ENCODE measurements at places on chromosomes 1 and 21.
A peak's percentile ranks its signal among the peaks of the same experiment; 100 is the strongest.

GRCh38 chr1:155527677-155528076 is 34.9 kb downstream of the ASH1L start:
- DNase-seq: no peak

- DNase-seq: no peak
Observed at GRCh38 chr1:168167806-168168205, 11.0 kb upstream of the TIPRL start.

DNA sequence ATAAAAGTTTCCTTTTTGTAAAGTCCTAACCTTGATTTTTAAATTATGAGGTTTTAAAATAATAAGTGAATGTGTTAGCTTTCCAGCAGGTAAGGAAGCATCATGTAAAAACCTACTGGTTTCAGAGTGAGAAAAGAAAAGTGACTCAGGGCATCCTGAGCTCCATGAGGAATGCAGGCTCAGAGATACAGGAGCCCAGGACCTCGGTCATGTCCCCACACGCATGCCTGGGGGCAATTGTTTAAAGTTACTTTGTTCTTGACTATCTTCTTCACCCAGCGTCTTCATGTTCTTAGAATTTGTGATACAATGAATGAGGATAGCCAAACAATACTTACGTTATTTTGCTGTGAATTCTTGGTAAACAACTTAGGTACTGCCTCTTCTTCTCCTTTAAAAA is 117.4 kb upstream of the PLPPR5 start:
- DNase-seq: no peak

- no peak for DNase-seq
Observed at GRCh38 chr1:185695299-185695698, 38.9 kb upstream of the HMCN1 start.

DNA sequence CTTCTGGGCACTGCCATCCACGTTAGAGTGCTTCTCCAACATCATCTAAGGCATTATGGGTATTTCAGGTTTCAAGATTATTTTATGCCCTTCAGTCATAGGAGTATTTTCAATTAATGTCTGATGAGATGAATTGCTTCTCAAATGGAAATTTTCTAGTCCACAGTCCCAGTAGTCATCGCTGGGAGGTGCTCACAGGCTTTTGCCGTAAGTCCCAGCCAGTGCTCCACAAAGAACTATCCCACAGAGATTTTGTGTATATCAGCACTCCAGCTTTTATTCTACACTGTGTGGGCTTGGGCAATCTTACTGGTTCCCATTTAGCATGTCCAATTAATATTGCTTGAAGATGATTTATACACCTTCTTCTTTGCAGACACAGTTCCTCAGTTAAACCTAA is 61.0 kb downstream of the SMYD2 start:
- DNase-seq: no peak

GRCh38 chr1:224454402-224455055 is 19.9 kb upstream of the WDR26 start:
- peak; percentile 82 for DNase-seq

- DNase-seq: no peak
Observed at GRCh38 chr1:172172352-172172831, 248.1 kb upstream of the C1orf105 start.

DNA sequence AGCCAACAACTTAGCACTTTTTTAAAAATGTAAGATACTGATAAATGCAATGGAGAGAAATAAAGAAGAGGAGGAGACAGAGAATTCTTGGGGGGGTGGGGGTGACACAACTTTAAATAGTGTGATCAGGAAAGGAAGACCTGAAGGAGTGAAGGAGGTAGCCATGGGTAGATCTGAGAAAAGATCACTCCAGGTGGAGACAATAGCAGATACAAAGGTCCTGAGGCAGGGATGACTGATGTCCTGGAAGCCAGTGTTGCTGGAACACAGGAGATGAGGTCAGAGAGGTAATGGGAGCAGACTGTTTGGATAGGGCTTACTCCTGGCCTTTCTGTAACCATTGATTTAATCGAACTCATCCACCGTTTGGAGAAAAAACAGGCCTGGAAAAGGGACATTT is 24.6 kb upstream of the TRABD2B start:
- no peak for DNase-seq

DNA sequence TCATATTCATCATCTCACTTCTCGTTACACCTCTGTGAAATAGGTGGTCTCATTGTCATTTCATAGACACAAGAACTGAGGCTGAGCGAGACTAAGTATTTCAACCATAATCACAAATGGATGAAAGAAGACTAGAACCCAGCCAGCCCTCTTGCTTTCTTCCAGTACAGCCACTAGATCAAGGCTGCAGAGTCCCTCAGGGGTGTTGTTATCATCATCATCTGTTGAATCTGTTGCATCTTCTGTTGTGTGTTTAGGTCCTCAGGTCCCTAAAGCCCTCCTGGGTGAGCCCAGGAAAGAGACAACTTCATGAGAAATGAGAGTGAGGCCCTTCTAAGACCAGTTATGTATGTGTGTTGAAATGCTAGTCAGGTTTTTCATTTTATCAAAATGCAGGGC is 86.6 kb upstream of the ZNF326 start:
- DNase-seq: no peak

DNA sequence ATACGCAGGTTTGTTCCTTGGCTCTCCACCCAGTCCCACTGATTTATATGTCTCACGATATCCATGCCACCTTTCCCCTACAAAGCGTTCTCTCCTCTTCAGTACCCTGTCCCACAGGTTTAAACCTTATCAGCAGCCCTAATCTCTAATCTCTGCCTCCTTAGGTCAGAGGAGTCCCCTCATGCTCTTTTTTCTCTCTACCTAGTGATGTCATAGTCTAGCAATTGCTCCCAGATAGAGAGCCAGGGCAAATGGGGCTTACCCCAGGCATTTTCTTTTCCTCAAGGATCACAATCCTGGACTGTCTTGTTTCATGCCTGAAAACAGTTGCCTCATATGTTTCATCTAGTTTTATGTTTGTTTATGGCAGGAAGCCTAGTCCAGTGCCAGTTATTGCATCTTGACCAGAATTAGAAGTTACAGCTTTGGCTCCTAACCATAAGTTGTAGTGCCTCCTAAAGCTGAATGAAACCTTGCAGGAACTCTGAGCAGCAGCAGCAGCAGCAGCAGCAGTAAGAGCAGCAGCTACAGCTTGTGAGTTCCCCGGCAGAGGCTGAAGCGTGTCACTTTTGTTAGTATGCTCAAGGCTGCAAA is 26.7 kb upstream of the TP53BP2 start:
- peak; percentile 50 for DNase-seq

GRCh38 chr1:159951551-159951950 is 2.5 kb downstream of the SLAMF9 start:
- DNase-seq: no peak

DNA sequence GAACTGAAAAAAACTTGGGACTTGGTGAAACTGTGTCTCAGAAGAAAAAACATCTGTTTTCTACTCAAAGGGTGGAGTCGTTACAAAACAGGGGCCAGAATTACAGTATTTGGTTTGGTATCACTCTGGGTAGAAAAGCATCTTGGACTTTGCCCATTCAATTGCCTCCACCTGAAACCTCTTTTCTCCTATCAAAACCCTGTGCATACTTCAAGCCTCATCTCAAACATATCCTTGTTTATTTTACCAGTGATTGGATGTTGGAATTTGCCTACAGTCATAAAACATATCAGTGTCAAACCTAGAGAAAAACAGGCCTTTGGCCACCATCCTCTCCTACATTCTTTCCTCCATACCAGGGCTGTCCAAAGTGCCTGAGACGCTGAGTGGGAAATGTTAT is 281.5 kb downstream of the PLPP3 start:
- no peak for DNase-seq

DNA sequence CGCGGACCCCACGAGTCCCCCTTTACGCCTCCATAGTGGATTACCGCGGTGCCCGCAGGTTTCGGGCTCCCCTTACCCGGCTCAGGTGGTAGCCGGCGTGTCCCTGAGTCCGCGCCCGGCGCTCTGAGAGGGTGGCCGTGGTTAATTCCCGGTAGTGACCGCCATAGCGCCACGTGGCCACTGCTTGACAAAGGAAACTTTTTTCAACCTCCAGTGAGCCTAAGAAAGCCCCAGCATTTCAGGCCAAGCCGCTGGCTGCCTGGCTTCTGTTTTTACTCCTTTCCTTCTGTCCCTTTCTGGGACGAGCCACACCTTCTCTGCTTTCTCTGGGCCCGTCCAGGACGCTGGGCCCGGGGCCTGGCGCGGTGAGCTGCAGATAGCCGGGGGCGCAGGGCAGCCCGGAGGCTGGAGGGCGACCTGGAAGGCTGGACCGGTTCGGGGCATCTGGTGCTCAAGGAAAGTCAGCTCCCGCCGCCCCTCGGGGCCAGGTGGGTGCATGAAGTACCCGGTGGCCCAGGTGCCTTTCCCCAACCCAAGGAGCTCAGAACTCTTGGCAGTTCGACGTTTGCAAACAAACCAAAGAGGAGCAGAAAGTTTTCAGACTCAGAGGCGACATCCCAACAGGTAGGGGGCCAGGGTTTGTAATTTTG is 540 bp upstream of the C1orf198 start:
- DNase-seq: no peak

DNA sequence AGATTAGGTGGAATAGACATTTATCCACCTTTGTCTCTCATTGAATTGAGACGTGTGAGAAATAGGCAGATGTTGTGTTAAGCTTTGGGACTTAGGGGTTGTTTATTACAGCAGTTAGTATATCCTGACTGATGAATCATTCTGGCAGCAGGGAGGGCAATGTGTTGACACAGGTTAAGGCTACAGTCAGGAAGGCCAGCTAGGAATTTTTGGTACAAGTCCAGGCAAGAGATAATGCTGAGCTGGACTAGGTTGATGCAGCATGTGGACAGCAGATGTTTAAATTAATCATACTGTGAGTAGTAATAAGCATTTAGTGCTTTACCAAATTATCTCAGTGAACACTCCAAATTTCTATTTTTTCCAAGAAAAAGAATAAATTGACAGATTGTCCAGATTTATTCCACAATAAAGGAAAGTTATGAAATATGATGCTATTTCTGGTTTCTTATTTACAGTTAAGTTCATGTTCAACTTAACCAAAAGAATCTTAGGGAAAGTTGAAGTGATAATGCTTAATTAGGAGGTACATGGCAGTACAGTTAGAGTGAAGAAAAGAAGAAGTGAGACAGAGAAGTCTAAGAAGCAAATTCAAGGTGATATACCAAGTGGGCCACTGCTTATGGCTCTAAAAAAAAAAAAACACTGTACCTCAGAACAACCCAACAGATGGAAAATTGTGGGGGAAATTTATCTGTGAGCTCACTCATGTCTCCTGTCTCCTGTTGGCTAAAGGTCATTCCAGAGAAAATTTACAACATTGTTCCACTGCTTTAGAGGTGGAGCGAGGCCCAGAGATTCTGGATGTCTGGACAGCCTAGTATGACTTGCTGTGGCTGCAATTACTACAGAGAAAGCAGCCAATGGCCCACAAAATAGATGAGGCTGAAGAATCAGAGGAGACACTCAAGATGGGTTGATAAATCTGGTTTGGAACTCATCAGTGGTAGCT is 102.7 kb upstream of the C21orf91 start:
- DNase-seq: peak; percentile 38

GRCh38 chr1:238653693-238654321 is 732.6 kb upstream of the CHRM3 start:
- DNase-seq: no peak

DNA sequence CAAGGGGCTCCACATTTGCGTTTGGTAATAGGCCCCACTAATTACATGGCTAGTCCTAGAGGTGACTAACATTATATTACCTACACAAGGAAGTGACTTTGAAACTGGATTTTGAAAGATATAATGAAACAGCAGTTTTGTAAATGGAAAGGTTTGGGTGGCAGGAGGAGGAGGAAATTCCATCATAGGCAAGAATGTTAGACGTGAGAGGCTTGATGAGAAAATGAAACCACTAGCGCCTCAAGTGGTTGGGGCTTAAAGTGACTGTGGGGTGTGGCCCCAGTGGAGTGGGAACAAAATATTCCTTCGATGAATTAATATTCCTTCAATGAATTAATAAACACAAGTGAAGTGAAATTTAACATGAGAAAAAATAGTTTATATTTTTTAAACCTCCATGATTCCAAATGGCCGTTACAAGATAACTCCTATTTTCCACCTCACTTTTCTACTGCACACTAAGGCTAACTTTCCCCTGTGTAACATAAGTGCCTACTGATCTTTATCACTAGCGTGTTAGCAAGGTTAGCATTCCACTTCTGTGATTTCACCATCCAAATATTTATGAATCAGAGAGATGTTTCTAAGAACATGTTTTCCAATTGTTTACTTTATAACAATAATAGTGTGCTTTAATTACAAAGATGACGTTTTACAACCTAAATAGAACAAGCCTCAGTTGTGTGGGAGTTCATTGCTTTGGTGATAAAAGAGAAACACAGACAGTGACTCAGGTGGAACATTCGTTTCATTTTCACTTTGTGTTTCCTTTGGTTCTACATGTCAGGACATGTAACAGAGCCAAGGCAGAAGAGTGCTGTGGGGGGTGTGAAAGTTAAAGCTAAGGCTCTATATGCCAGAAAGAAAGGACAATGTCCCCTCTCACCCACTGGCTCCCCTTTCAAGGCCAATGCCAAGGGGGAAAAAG is 12.5 kb upstream of the ATF3 start:
- DNase-seq: peak; percentile 66

DNA sequence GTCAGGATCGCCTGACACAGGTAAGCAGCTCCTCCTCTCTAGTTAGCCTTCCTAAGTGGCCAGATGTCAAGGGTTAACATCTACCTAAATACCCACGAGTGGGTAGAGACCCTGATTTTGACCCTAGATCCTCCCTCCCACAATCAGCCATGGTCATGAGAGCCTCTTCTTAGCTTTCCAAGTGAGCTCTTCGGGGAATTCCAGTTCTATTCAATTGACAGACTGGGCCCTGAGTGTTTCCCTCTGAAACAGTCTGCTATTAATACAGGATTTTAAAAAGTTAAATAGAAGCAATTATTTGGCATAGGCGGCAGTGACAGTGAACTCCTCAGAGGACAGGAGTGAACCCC is 28.1 kb downstream of the C2CD2 start:
- DNase-seq: no peak

GRCh38 chr1:234748066-234748465 is 138.1 kb upstream of the IRF2BP2 start:
- DNase-seq: no peak

DNA sequence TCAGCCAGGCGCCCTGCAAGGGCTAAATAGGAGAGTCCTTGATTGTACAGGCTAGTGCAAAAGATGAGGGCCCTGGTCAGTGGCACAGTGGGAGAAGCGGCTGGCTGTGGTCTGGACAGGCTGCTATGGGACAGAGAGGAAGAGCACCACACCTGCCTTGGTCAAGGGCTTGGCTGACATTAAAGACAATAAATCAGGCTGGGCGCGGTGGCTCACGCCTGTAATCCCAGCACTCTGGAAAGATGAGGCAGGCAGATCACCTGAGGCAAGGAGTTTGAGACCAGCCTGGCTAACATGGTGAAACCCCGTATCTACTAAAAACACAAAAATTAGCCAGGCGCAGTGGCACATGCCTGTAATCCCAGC is 62.9 kb downstream of the NID1 start:
- DNase-seq: no peak

GRCh38 chr21:43736224-43736883 is 17.4 kb downstream of the PDXK start:
- DNase-seq: no peak

All from LNCaP clone FGC (cell line).